Stimulated activated CD4-positive, alpha-beta T cell treated with anti-CD3 and anti-CD28 coated beads, Interleukin-2, amount 100 ng/mL, for 24 hours (primary cell): ENCODE measurements at places on chromosomes 3 and 15.
A peak's percentile ranks its signal among the peaks of the same experiment; 100 is the strongest.

DNA sequence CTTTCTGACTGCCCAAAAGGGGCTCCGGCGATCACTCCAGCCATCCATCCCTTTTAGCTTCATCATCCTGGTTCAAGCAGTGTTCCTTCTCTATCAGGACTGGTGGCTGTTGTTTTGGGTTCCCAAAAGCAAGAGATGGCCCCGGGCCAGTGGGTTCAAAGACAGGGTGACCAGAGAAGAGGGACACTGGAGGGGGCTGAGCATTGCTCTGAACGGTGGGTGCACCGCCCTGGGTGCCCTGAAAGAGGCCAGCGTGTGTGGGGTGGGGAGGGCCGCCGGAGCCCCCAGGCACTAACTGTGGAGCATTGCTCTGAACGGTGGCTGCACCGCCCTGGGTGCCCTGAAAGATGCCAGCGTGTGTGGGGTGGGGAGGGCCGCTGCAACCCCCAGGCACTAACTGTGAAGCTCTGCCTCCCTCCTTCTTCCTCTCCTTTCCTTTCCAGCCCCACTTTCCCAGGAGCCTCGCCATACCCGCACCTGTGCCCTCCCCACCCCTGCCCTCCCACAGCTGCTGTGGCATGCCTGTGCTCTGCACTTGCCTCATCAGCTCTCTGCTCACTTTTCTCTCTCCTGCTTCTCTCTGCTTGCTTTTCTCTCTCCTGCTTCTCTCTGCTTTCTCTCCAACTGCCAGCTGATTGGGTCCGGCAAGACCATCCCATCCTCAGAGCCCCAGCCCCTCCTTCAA is 37.4 kb upstream of the OR4F6 start:
- no peak for DNase-seq

DNA sequence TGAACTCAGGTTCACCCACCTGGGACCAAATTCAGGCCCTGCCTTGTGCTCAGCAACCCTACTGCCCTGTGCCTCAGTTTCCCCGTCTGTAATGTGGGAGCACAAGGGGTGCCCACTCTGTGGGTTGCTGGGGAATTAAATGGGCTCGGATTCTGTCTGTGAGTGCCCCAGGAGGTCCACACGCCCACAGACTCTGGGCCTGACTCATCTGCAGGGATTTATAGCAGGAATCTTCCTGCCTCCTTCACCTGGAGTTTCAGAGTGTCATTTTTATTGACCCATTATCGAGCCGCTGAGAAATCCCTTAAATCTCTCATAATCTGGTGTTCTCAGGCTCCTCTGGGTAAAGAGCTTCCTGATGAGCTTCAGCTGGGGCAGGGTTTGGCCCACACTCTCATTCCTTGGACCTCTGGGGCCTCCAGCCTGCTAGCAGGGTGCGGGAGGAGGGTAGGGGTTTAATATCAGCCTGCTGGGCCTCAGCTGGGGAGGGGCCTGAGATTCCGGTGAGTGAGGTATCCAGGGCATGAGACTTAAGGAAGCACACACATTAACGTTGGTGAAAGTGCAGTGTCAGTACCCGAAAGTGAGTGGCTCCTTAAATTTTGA is 16.4 kb downstream of the C3orf18 start:
- no peak for DNase-seq

DNA sequence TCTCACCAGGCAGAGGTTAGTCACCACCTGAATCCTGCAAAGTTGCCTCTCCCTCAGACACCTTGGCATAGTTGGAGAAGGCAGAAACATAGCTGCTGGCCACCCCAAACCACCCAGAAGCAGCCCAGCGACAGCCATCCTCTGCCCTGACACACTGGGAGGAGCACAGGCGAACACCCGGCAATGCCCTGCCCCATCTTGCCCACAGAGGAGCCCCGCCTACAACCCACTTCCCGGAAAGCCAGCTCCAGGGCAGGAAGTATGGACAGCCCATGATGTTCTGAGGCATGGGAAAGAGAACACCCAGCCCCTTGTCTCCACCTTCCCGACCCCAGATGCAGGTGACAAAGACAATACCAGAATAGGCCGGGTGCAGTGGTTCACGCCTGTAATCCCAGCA is 12.6 kb upstream of the SHISA5 start:
- peak; percentile 26 for DNase-seq

GRCh38 chr3:39962581-39962980 is 153.2 kb downstream of the MYRIP start:
- DNase-seq: no peak

DNA sequence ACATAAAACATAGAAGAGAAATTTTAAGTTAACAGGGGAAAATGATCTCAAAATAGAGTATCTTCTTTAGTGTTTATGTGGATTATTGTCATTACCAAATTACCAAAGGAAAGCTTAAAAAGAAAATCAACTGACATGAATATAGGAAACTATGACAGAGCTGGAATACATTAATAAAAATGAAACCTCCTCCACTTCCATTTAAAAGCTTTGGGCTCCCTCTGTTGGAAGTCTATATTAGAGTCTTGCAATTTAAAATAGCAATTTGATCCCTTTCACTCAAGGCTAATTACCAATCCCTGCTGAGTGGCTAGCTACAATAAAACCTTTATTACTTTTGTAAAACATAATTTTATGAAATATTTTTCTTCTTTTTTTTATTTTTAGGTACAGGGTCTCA is 61.4 kb upstream of the IMPG2 start:
- DNase-seq: no peak

GRCh38 chr3:131850223-131850622 is 184.6 kb downstream of the CPNE4 start:
- no peak for DNase-seq

GRCh38 chr15:78321786-78322185 is 18.4 kb upstream of the CRABP1 start:
- no peak for DNase-seq

DNA sequence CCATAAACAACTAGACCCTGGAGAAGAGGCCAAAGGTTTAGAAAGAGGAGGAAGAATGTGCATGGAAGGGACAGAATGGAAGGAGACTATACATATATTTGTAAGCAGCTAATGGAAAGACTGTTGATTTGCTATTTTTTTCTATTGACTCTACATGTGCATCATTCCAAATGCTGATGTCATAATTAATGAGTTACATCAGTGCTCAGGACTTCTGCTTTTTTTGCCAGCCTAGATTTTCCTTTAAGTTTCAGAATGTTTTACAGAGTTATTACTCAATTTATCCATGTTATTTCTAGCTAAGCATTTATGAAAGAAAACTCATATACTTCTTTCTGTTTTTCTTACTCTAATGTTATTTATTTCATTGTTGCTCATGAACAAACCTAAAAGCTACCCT is 62.6 kb upstream of the VGLL3 start:
- DNase-seq: no peak

GRCh38 chr3:135487261-135487660 is 478.3 kb upstream of the PPP2R3A start:
- no peak for DNase-seq

DNA sequence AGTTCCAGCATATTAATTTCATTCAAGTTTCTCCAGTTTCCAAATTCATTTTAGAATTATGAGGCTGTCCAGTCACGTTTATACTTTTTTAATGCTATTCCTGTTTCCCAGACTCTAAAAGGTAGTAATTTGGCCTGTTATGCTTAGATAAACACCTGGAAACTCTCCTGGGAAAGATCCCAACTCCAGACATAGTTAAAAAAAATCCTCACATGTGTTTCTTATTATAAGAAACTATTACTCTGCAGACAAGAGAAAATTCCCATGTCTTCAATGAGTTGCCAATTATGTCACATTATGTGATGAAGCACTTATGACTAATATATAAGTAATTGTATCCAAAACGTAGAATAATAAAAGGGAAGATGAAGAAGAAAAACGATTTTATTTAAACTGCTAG is 137.1 kb upstream of the TMC3 start:
- DNase-seq: no peak

GRCh38 chr3:181985386-181985785 is 273.7 kb downstream of the SOX2 start:
- DNase-seq: no peak

DNA sequence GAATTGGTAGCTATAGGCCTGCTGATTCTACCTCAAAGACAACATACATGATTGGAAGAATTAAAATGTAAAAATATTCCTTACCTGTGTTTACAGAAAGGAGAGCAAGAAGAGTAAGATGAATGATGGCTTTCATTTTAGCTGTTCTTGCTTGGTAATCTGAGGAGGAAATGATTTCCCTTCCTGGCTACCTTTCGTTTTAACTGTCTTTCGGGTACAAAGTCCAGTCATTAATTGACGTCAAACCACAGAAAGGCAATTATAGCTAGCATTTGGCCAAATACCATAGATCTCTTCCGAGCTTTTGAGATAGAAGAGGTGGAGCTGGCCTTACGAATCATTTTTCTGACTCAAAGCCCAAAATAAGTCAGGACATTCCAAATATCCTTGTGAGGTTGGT is at the start of gene MUC13:
TSS of gene MUC13 (minus strand) at position 175 of the 400 bp plus-strand sequence. CDS start at position 136, 39 bp downstream.
- no peak for DNase-seq

GRCh38 chr3:117282566-117282965 is 573.0 kb downstream of the TUSC7 start:
- DNase-seq: no peak

- no peak for DNase-seq
Measured at GRCh38 chr3:7015683-7016440, 154.9 kb downstream of the GRM7 start.

DNA sequence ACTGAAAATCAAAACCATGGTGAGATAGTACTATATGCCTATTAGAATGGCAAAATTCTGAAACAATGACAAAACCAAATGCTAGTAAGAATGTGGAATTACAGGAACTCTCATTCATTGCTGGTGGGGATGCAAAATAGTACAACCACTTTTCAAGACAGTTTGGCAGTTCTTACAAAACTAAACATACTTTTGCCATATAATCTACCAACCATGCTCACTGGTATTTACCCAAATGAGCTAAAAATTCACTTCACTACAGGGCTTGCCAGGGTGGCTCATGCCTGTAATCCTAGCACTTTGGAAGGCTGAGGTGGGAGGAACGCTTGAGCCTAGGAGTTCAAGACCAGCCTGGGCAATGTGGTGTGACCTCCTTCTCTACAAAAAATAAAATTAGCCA is 40.0 kb downstream of the MYO9A start:
- no peak for DNase-seq

- DNase-seq: peak; percentile 17
Measured at GRCh38 chr3:171829841-171830517, 13.2 kb upstream of the TMEM212 start.

- DNase-seq: no peak
Measured at GRCh38 chr15:32715276-32715675, 2.5 kb upstream of the GREM1 start.

DNA sequence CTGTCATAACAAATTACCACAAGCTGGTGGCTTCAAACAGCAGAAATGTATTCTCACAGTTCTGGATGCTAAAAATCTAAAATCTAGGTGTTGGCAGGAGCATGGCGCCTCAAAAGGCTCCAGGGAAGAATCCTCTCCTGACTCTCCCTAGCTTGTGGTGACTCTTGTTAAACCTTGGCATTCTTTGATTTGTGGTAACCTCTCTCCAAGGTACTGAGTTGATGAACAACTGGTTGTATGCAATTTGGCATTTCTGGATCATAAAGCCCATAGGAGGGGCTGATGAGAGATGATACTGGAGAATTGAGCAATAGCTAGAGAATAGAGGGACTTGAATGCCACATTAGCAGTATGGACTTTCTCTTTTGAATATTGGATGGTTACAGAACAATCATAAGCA is 821.8 kb downstream of the TBL1XR1 start:
- no peak for DNase-seq

DNA sequence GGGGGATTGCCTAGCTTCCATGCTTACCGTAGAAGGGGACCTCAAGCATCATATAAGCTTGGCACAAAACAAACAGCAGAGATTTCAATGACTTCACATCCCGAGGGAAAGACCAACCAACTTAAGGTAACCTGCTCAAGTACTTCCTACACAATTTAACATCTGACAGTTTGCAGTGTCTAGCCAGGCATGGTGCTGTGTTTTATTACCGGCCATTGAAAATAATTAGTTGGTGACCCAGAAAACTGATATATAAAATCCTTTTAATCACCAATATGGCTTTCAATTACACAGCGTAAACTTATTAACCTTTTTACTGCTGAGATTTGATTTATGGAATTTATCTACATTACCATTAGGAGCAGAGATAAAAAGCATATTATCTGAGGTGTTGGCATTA is 268.3 kb downstream of the ARRDC4 start:
- DNase-seq: no peak
